ENCODE measurements at places on chromosomes 2 and 18. TPM values are rescaled to one million over a fixed set of nuclear protein-coding genes. Genes with fewer than 3 reads are reported as not detected.

Gene RGPD4
- 0.08 TPM for total RNA-seq

Gene AFF3
- total RNA-seq: 0.06 TPM

Gene EML6
- total RNA-seq: 1.0 TPM

Gene ANKRD30B
- 0.02 TPM for total RNA-seq

Gene WDCP
- 11.8 TPM for total RNA-seq

Gene CTAGE1
- not detected for total RNA-seq

Data from A549 treated with CORT108297 at 1 μM for 4 hours (cell line).